ENCODE measurements at places on chromosomes 11 and 22.

DNA sequence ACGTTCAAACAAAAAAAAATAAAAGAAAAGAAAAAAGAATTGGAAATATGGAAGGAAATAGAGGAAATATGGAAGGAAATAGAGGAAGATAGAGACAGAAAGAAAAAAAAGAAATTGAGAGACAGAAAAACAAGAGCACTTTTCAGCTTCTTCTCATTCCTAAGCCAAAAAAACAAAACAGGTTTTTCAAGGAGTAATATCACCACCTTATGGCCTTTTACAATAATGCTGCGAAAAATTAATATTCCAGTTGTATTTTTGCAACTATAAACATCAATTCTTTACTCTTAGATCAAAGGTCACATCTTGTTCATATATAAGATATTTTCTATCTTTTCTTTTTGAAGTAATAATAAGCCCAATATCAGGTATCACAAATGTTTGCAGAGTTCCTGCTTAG lies 328.3 kb downstream of the FAT3 start:
- DNase-seq = no peak

GRCh38 chr11:123197711-123198110 lies 2.7 kb upstream of the CLMP start:
- DNase-seq = no peak

- DNase-seq = no peak
Measured at GRCh38 chr11:80163011-80163410, 722.2 kb upstream of the TENM4 start.

DNA sequence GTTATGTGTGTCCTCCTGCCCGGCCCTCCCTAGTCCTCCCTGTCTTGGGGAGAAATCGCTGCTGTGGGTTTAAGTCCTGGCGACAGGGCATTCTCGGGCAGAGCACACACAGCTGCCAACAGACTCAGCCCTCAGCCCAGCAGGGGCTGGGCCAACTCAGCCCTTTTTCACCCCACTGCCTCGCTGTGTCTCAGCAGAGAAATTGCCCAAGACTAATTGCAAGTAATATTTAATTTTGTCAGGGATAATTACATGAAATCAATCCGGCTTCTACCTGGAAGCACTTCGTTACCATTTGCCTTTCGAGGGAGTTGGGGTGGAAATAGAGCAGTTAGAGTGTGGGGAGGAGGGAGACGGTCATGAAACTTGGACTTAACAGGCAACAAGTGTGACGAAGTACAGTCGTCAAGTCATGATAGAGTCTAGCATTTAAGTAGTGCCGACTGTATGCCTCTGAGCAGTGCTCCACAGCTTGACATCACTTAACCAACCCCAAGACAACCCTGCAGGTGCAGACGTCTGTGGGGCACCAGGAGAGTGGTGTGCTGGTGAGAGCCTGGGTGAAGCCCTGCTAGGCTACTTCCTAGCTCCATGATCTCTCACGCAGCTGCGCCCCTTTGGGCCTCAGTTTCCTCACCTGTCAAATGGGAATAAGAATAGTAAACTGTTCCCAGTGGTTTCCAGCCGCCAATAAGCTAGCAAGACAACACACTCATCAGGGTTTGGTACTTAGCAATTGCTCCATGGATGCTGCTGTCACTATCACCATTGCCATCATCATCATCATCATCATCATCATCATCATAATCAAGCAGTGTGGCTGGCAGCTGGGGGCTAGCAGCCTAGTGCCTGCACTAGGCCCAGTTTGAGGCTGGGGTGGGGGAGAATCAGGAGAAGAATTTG lies 29.2 kb downstream of the MN1 start:
- no peak for DNase-seq

DNA sequence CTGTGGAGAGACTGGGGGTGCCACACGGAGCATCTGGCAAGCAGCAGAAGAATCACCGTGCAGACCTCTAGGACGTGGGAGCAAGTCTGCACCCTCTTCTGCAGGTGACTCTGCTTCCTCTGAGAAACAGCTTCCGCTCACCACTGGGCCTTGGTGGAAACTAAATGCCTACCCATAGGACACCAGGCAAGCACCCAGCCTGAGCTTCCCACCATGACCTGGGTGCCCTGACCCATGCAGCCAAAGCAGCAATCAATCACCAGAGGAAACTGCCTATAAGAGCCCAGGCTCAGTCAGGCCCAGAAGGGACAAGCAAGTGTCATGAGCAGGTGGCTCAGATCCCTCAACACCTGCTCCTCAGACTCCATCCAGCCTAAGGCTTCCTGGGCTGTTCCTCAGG lies 63.4 kb downstream of the IGLL5 start:
- DNase-seq = no peak

- DNase-seq = no peak
Measured at GRCh38 chr11:126219547-126219946, 8.0 kb downstream of the FAM118B start.

GRCh38 chr11:33530815-33531214 lies 169.8 kb downstream of the C11orf91 start:
- DNase-seq = no peak

- DNase-seq = no peak
Measured at GRCh38 chr11:77250881-77251640, 50.4 kb downstream of the GDPD4 start.

DNA sequence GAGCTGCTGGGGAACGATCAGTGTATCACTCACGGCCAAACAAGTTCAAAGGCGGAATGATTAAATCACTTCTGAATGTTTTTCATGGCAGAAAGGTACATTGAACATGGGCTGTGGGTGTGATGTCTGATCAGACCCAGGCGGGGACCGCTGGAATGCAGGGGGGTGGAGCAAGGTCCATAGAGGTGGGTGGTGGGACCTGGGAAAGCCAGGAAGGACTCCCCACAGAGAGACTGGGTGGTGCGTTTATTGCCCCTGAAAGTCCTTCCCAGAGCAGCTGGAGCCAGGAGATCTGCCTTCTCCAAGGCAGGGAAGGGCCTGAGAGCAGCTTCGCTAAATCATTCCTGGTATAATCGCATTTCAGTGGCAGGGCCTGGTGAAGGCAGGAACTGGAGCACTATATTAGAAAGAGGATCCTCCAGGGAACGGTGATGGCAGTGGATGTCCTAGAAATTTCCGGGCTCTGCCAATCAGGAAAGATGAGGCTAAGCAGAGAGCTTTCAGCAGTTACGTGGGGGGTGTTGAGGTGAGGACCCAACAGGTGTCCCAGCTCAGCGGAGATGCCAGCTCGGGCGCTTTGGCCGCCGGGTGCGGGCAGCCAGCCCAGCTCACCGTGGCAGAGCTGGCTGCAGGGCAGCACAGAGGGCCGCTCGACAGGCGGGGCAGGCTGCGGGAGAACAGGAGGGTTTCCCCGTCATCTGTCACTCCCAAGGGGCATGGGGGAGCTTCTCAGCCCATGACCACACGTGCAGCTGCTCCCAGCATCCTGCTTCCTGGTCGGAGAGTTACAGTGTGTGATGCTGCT lies 271.7 kb downstream of the CTTN start:
- no peak for DNase-seq

- no peak for DNase-seq
Measured at GRCh38 chr11:37552284-37552683, 954.2 kb upstream of the RAG2 start.

GRCh38 chr11:42225664-42226063 lies 766.2 kb upstream of the LRRC4C start:
- DNase-seq = no peak

- DNase-seq = no peak
Measured at GRCh38 chr11:73386016-73386415, 9.8 kb downstream of the RELT start.

DNA sequence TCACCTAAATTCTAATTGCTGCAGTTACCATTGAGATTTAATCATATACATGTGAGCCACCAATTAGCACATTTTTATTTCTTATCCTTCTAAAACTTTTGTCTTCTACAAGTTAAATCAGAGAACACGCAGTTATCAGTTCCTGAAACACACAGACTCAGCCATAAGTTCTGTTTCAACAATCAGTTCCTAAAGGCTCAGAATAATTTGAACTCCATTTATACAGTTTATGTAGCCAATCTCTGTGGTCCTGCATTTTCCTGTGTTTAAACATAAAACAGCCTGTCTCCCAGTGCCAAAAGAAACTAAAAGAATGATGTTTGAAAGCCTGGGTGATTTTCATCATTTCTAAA lies 2.9 kb downstream of the PLAAT3 start:
- DNase-seq = no peak

- DNase-seq = no peak
Measured at GRCh38 chr22:10781571-10782403, 4746.2 kb upstream of the OR11H1 start.

DNA sequence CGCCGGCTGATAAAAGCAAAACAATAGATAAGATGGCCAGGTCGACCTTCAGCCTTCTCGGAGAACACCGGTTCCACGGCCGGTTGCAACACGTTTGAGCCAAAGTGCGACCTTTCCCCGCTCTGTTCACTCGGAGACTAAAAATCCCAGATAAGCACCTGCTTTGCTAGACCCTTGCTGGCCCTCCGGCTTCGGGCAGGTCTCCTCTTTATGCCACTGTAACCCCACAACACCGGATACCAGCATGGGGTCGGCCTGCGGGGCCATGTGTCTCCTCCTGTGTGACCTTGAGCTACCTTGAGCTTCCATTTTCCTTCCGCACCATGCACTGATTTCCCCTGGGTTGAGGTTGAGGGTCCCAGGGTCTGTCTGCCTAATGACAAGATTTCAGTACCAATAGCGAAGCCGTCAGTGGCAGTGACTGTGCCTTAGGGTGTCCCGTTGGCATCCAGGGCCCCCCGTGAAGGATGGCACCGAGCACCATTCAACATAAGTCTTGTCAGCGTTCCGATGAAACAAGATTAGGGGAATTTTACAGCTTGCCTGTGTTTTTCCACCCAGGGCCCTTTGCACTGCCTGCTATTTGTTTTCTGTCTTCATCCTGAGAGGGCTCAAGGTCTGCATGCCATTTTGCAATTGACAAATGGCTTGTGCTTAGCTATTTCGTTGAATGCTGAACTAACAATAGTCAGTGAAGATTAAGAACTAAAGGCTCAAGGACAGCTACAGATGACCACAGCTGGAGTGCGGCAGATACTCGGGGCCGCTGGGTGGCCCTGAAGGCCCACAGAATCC lies 118.6 kb downstream of the KCNQ1 start:
- no peak for DNase-seq

GRCh38 chr11:16986434-16987204 lies 27.6 kb downstream of the PLEKHA7 start:
- peak; percentile 74 for DNase-seq

- DNase-seq = peak; percentile 92
Measured at GRCh38 chr22:39528681-39529486, 3.7 kb downstream of the RPS19BP1 start.

GRCh38 chr11:67349036-67349435 lies 4.3 kb downstream of the POLD4 start:
- no peak for DNase-seq

GRCh38 chr11:122920579-122920978 lies 38.0 kb downstream of the JHY start:
- no peak for DNase-seq

DNA sequence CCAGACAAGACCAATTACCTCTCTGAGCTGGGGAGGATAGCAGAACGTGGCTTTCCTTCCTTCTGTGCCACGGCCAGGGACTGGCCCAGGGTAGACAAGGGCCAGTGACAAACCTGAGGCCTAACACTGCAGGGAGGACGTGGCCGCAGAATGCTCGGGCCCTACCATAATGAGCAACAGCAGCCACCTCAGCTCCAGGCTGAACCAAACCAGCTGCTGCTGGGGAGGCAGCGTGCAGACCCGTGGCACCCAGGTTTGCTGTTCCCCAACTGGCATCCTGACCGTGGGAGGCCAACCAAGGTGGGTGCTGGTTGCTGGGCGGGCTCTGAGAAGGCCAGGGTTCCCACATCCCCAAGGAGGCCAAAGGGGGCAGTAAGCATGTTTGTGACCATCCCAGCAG lies 83.0 kb downstream of the MORC2 start:
- DNase-seq = no peak

DNA sequence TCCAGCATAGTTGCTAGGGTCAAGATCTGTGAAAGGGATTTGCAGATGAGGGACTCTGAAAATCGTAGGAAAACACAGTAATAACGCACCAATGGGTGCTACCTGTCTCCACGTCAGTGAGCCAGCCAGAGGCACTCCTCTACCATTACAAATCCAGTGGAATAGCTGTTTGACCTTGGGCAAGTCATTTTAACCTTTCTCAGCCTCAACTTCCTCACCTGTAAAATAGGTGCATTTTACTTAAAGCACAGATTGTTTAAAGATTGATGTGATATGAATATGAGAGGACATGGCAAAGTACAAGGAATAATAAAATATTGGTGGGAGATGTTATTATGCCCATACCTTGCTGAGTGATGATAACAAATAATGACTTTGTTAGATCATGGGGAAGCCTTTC lies 148.1 kb upstream of the TTC12 start:
- DNase-seq = no peak

GRCh38 chr22:39661842-39662685 lies 91.5 kb downstream of the CACNA1I start:
- peak; percentile 85 for DNase-seq

Measured in activated naive CD8-positive, alpha-beta T cell treated with anti-CD3 and anti-CD28 coated beads for 36 hours (primary cell).